ENCODE measurements at places on chromosomes 7 and 10.

DNA sequence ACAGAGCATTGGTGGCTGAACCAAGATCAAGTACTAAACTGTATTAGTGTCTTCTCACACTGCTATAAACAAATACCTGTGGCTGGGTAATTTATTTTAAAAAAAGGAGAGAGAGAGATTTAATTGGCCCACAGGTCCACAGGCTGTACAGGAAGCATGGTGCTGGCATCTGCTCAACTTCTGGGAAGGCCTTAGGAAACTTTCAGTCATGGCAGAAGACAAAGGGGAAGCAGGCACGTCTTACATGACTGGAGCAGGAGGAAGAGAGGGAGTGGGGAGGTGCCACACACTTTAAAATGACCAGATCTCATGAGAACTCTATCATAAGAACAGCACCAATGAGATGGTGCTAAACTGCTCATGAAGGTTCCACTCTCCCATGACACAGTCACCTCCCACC, 95.2 kb upstream of the JCAD start:
- DNase-seq = no peak

DNA sequence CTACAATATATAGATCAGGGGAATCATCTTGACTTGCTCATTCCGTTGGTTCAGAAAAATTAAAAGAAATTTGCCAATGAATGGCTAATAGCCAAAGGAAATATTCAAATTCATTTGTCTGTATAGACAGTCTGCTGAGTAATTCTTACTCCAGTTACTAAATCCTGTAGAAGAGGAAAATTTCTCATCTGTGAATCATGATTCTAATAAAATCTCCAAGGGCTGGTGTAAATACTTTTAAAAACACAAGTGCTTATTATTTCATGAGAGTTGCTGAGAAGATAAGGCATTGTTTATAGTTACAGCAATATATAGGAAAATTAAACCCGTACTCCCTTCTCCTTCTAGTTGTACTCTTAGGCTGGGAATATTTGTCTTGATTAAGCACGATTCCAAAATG, 53.0 kb downstream of the WNT2 start:
- DNase-seq = no peak

DNA sequence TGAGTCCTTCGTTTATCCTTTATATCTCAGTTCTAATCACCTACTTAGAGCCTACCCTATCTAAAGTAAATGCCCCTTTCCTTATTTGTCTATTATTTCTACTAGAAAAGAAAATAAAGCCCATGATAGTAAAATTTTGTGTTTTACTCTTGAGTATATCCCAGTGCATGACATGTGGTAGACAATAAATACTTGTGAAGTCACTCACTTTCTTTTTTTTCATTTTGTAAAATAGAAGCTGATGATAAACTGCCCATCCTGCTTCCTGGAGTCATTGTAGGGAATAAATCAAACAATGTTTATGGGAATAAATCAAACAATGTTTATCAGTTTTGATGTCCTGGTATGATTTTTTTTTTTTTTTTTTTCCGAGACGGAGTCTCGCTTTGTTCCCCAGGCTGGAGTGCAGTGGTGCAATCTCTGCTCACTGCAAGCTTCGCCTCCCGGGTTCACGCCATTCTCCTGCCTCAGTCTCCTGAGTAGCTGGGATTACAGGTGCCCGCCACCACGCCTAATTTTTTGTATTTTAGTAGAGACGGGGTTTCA, 36.1 kb downstream of the BTRC start:
- DNase-seq = no peak

DNA sequence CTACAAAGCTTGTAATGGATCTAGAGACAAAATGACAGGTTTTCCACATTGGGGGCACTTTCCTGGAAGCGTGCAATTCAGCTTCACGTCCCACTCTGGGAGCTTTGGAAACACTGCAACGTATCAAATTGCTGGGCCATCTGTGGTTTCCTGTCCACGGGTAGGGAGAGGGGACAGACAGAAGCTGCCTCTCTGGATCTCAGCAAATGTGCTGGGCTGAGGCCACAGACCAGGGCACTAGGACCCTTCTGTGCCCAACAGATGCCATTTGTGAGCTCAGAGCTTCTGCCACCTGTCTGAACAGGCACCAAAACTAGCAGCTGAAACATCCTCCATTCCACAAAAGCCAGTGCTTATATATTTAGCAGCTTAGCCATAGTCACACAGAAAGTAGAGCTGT, 40.9 kb upstream of the FRMD4A start:
- no peak for DNase-seq

GRCh38 chr10:100737355-100738054, 7.9 kb upstream of the PAX2 start:
- peak; percentile 83 for DNase-seq

DNA sequence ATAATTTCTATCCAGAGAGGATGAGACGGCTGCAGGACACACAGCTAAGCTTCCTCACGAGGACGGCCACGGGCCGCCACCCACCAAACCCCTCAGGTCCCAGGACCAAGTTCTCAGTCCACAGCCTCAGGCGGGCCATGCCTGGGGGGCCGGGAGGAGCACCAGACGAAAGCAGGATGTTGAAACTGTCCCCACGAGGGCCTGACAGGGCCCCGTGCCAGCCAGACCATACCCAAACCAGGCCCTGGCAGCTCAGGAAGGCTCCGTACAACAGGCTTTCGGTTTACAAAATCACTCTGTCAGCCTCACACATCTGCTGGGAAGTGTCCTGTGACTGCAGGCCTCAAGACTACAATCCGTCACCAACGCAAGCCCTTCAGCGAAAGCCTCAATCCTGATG, 14.5 kb downstream of the TUBGCP2 start:
- DNase-seq = no peak

- DNase-seq = no peak
Observed at GRCh38 chr10:82925547-82925946, 1050.6 kb downstream of the NRG3 start.

- no peak for DNase-seq
Observed at GRCh38 chr7:94577357-94577756, 67.7 kb downstream of the CASD1 start.

DNA sequence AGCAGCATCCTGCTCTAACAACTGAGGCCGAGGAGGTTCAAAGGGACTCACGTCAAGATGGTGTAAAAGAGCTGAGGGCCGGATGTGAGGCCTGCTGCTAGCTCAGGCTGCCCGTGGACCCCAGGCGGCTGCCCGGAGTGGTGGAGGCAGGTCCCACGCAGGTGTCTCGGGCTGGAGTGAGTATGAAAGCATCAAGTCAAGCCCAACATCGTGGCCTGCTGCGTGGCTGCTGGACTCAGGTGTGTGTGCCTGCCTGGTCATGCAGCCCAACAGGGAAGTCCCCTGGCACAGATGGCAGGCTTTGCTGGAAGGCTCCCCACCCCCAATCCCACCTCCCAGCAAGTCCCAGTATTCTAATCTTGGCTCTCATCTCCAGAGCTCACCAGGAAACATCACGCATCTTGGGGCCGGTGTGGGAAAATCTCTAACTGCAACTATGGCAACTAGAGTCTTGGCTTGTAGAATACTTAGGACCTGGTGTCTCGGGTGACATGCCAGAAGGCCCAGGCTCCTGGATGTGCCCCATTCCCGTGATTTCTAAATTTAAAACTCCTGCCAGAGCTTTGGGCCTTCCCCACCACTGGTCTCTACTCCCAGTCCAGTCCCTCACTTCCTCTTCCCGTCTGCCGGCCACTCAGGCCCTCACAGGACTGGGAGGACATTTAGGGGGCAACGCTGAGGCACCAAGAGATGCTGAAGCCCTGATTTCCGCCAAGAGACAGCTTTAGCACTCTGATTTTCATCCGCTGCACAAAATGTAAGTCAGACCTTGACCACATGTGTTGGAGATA, 85.9 kb downstream of the PRKAG2 start:
- peak; percentile 64 for DNase-seq

GRCh38 chr10:5466451-5467206, 32.7 kb downstream of the CALML5 start:
- peak; percentile 89 for DNase-seq

GRCh38 chr7:101624246-101625001, 4.7 kb downstream of the MYL10 start:
- peak; percentile 91 for DNase-seq

GRCh38 chr7:2954433-2954853, 89.2 kb downstream of the CARD11 start:
- no peak for DNase-seq

- no peak for DNase-seq
Observed at GRCh38 chr10:12081879-12082557, 13.3 kb downstream of the DHTKD1 start.

GRCh38 chr10:44196336-44196735, 188.6 kb downstream of the CXCL12 start:
- no peak for DNase-seq

DNA sequence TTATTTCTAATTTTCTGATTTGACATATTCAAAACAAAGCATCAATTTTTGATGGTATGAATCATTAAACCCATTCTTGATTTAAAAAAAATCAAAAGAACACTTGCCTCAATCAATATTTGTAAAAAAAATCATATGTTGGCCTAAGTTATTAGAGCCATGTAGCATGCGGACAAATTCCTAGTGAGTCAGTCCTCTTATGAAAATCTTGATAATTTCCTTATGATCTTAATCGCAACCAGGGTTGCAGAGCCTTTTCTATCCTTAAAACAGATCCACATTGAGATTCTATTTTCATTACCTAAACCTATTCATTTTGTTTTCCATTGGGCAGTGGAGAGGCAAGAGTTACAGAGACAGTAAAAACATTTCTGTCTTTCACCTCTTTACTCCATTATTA, 203.2 kb downstream of the ARL4A start:
- no peak for DNase-seq

DNA sequence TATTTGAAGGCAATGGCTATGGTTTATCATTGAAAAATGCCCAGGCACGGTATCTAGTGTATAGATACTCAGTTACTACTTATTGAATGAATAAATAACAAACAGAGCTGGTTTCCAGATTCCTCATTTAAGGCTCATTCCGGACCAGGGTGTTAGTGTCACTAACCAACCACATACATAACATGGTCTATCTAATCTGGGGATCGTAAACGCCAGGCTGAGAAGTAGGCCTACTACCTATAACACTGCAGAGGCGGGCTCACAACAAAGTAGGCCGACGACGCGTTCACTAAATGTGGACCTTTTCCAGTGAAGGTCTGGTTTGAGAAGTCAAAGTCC, 423 bp downstream of the LSM5 start:
- DNase-seq = no peak

GRCh38 chr10:90805206-90805605, 52.6 kb downstream of the HTR7 start:
- no peak for DNase-seq

GRCh38 chr10:7319632-7320031, 91.2 kb downstream of the SFMBT2 start:
- DNase-seq = no peak

- DNase-seq = peak; percentile 86
Observed at GRCh38 chr7:5523052-5523711, 99.5 kb upstream of the TNRC18 start.

- DNase-seq = no peak
Observed at GRCh38 chr7:7292085-7292484, 109.7 kb downstream of the C1GALT1 start.

DNA sequence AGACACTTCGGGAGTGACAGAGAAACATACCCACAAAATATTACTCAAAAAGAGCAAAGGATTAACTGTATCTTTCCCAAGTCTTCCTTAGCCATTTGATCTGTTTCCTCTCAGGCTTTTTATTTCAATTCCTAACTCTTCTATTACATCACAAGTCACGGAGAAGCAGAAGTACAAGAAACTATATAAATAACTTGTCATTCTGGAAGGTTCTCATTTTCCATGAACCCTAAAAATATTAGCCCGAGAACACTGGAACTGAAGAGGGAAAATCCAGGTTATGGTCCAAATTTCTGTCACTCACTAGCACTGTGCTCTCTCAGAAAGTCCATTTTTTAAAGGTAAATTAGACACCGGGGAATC, 98.0 kb downstream of the GRB10 start:
- DNase-seq = no peak

GRCh38 chr7:99368750-99369389, 5.7 kb upstream of the ARPC1B start:
- no peak for DNase-seq

DNA sequence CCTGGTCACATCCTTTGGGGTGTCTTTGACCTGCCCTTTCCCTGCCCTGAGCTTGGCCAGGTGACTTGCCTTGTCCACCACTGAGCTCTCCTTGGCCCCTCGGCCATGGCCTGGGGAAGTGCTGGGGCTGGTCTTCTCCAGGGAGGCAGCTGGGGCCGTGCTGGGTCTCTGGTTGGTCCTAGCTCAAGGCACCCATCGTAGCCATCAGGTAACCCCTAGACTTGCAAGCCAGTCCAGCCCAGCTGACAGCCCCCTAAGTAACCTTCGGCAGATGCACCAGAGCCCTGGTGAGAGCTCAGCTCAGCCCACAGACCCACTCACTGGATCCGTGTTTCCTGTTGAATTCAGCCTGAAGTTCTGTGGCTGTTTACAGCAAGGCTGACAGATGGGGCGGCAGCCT, 176.2 kb upstream of the SHH start:
- no peak for DNase-seq

GRCh38 chr7:149245244-149245643, 5.8 kb downstream of the ZNF212 start:
- no peak for DNase-seq

DNA sequence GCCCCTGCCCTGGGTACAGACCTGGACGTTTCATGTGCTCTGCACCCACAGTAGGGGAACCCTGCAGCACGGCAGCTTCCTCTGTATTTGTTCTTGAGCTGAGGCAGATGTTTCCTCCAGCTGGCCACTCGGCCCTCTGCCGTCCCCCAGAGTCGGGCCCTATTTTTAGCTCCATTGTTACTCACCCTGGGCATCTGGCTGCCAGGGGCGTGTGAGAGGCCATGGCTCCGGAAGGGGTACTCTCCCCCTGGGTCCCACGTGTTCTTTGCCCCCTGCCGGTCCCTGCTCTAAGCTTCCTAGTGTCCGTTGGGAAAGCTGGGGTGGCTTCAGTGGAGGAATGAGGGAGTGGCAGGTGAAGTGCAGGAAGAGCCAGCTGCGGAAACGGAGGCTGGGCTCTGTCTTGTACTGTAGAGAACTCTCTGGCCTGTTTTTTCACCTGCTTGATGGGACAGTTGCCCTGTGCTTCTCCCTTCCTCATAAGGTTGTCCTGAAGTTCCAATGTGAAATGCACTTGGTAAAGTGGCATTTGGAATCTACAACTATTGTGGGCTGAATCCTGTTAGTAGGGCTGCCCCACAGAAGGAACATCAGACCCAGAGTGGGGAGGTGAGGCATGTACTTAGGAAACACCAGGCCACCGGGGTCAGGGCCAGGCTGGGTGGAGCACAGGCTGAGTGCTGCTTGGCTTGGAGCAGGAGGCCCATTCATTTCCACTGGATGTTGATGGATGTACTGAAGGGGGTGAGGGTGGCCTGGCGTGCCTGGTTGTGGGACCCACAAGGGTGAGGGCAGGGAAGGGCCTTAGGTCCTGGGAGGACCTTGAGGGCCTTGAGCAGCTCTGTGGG, 30.6 kb downstream of the PALD1 start:
- DNase-seq = peak; percentile 69

- no peak for DNase-seq
Observed at GRCh38 chr7:48505051-48505450, 333.8 kb downstream of the ABCA13 start.

Data from endodermal cell (in vitro differentiated cells).